NCI-H748 treated with DMSO at 0.1 percent for 48 hours (cell line): ENCODE measurements at places on chromosomes 4 and X.

DNA sequence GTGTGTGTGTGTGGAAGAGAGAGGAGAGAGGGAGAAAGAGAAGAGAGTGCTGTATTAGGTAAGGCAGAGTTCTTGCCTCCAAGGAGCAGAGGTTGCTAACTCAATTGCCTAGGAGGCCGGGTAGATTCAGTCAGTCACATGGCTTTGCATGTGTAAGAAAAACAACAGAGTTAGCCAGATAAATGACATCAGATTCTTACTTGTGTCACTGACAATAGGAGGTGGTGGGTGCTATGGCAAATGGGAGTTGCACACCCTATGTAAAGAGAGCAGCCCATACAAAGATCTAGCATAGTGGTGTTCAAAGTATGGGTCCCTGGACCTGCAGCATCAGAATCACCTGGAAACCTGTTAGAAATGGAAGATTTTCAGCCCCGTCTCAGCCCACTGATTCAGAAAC lies 14.4 kb upstream of the PGRMC2 start:
- DNase-seq = no peak

- no peak for DNase-seq
Measured at GRCh38 chr4:138178566-138178965, 63.6 kb downstream of the SLC7A11 start.

- DNase-seq = no peak
Measured at GRCh38 chr4:113673450-113673849, 88.1 kb downstream of the CAMK2D start.

DNA sequence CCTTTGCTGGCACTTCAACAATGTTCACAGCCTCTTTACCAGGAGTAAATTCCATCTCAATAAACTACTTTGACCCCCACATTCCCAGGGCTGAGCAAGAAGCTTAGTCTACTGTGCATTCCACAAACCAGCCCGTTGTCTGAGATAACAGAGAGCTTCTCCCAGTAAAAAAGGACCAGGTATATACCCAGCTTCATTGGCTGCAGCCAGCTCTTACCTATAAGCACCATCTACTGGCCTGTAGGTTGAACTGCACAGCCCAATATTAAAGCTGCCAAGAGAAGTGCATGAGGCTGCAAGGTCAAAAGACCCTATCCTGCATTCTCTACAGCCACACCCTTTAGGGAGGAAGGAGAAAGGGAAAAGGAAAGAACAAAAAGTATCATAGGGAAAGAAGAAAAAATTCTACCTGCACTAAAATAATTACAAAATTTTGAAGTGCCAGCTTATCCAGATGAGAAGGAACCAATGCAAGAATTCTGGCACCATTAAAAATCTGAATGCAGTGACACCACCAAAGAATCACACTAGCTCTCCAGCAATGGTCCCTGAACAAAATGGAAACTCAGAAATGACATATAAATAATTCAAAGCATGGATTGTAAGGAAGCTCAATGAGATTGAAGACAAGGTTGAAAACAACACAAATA lies 45.7 kb upstream of the INTU start:
- DNase-seq = peak; percentile 14

DNA sequence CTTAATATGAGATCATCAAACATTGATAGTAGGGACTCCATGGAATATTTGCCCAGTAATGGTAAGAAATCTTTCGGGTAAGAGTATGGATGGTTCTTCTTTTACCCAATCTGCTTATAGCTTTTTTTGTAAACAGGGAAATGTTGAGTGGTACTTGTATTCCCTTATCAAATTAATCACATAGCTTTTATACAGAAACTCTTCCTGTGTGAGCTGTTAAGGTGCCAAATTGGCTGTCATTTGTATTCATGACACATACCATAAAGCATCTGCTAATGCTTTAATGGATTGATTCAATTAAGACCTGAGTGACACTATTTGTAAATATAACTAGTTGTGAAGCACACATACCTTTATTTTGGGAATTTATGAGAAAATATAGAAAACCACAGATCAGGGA lies 34.2 kb downstream of the KLF3 start:
- no peak for DNase-seq

- peak; percentile 69 for DNase-seq
Measured at GRCh38 chrX:48631376-48632090, 34.2 kb downstream of the WDR13 start.

DNA sequence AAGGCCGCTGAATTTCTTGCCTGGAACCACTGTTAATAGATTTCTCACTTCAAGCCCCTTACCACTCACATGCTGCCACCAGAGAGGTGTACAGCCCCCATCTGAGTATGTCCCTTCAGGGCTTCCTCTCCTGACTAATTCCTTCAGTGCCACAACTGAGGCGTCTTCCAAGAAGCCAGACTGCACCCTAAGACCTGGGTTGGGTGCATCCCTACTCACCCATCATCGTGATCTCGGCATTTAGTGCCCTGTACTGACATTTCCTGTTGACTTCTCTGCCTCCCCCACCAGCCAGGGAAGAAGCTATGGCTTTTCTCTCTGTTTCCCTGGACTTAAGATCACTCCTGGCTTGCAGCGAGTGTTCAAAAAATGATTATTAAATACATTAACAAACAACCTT lies 40.4 kb upstream of the MAP3K15 start:
- no peak for DNase-seq

DNA sequence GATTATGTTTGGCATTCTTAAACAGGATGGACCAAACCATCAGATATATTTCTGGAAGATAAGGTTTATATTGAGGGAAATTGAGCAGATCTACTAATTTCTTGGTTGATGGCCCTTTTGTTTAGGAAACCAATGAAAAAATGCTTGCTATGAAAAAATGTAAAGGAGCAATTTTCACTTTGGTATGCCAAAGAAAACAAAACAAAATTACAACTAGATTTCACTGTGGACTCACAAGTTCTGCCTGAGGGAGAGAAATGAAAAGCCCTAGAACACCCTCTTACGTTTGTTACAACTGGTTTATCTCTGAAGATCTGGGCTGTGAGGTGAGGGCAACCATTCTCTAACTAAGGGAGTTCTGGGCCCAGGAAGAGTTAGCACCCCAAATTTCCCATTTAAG lies 122.5 kb upstream of the IL15 start:
- DNase-seq = no peak

DNA sequence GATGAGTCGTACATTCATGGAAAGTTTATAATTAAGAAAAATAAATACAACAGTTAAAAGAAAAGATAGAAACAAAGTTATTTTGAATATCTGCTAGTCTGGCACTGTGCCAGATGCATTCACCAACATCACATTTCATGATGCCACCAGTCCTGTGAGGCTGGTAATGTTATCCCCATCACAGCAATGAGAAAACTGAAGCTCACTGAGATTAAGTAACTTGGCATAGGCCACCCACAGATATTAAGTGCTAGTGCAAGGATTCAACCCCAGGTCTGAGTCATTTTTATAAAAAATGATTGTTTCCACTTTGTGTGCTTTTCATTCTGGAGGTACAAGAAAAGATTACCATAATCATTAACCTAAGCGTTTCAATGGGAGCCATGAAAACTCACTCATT lies 65.0 kb upstream of the IL15 start:
- no peak for DNase-seq

- no peak for DNase-seq
Measured at GRCh38 chr4:77843628-77844027, 19.0 kb upstream of the MRPL1 start.

DNA sequence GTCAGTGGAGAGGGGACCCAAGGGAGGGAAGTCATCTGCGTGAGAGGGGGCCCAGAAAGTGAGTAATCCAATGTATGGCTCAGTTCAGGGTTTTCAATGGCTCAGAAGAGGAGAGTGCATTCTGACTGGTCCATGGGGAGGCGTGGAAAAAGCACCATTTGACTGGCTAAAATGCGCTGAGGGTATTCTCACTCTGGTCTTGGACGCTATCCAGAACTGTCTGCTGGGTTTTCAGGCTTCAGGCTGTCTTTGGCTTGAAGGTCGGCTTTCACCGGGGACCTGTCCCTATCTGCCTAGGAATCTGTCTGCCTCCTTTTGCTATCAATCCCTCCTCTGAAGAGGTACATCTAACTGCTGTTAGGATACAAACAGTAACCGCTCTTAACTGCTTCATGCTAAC lies 26.4 kb downstream of the EPGN start:
- DNase-seq = no peak

DNA sequence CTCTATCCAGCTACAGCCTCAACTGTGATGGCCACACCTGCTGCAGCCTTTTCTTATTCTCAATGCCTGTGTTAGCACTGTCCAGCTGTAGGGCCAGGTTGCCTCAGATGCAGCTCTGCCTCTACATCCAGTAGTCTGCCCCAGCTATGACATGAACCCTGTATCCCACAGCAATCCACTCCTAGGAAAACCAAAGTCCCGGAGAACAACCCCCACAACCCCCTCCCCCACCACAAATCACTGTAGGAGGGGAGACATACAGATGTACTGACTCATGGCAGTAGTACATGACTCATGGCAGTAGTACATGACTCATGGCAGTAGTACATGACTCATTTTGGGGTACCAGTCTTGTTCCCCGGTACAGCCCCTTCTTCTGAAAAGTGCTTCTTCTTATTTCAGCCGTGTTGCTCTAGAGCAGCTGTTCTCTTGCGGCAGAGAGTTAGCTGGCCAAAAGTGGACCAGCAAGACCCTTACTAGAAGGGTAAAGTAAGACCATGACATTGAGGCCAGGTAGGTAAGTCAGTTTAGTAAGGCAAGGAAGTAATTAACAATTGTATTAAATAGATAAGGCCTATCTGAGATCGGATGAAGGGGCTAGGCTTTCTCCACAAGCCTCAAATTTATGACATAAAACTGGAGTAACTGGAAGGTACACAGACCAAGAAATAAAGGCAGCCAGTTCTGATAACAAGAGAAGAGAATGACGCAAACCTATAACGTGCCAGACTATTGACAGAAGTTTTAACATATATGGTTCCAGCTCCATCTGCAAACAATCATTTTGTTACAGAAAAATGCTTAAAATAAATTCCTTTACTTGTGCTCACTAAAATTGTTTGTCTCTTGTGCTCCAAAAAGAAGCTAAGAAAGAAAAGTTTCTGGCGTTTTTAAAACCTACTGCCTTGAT lies 221.4 kb downstream of the TACR3 start:
- DNase-seq = no peak

DNA sequence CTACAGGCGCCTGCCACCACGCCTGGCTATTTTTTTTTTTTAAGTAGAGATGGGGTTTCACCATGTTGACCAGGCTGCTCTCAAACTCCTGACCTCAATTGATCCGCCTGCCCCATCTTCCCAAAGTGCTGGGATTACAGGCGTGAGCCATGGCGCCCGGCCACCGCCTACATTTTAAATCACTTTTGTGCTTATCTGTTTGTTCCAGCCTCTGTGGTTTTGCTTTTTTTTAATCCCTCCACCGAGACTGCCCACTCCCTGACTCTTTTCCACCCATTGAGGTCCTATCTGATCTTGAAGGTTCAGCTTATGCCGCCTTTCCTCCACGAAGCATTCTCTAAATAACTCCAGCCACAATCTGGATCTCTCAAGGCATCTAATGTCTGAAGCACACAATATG lies 73.5 kb downstream of the CHRDL1 start:
- DNase-seq = no peak

GRCh38 chr4:82045267-82045666 lies 328.5 kb downstream of the HNRNPD start:
- no peak for DNase-seq

DNA sequence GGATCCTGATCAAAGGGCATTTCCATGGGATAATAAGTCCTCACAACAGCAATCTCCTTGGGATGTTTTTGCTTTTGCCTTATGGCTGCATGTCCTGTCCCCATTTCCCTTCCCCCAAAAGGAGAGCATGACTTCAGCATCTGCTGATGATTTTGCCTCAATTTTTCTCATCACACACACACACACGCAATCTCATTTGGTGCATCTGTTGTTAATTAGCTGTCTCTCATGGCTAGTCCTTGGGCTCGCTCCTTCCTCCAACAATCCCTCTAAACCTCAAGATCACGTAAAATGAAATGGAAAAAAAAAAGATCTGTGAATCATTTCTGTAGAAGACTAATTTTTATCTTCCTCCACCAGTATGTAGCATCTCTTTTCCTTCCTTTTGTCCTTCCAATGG lies 153.6 kb downstream of the RBMX2 start:
- DNase-seq = no peak

DNA sequence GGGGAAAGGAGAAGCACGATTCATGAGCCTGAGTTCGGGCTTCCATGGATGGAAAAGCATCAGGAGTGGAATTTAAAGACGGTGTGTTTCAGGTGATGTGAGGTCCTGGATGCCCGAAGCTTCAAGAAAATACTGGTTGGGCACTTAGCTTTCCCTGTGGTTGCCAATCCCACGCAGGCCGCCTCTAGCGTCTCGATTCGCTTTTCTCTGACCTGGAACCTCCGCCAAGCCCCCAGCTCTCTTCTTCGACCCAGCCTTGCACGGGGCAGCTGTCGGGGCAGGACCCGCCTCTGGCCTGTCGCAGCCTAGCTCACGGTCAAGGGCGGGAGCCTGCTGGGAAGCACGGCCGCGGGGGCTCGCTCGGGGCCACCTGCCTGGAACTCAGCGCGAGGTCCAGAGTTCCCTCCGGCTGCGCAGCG lies 308 bp upstream of the TLR2 start:
- DNase-seq = no peak

GRCh38 chrX:47235691-47236103 lies 2.9 kb downstream of the USP11 start:
- no peak for DNase-seq

DNA sequence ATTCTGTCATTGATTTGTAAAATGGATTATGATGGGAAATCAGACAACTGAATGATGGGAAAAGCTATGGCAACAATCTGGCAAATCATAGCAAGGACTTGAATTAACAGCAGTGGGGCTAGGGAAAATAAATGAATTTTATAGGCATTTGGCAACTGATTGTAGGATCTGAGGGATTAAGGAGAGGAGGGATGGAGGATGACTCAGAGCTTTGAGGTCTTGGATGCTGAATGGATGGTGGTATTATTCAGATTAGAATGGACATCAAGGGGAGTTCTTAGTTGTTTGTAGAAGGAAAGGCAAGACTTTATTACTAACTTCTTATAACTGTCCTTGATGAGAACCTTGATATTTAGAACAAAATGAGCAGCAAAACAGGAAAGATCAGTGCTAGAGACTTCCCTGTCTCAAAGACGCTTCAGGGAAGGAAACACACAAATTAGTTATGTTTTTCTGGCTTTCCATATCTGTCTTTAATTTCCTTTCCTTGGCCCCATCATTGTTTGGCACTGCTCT lies 51.4 kb upstream of the HHIP start:
- DNase-seq = no peak

DNA sequence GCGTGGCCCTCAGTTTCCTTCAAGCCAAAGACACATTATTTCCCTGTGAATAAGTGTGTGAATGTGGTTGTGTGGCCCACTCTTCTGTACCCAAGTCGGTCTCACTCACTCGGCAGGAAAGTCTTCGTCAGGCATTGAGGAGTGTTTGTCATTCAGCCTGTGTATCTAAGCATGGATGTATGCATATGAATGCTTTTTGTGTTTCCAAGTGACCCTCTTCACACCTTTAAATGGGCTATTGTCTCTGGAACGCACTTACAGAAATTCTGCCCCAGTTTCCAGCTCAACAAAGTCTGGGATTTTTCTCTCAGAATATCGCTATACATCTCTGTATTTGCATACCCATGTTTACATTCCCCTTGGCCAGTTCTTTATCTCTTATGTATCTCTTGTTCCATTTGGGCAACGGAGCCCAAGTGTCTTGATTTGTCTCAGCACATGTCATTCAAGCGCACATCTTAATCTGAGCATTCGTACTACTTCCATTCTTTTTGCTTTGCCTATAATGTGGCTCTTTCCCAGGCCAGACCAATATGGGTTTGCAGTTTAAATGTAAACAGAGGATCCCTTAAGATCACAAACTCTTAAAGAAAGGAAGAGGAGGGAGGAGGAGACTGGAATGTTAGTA lies 4.8 kb downstream of the BCOR start:
- no peak for DNase-seq

- DNase-seq = no peak
Measured at GRCh38 chrX:123237271-123237670, 53.2 kb downstream of the GRIA3 start.

- no peak for DNase-seq
Measured at GRCh38 chr4:8185930-8186329, 13.2 kb upstream of the SH3TC1 start.
